ENCODE measurements at places on chromosomes 6 and 20.

DNA sequence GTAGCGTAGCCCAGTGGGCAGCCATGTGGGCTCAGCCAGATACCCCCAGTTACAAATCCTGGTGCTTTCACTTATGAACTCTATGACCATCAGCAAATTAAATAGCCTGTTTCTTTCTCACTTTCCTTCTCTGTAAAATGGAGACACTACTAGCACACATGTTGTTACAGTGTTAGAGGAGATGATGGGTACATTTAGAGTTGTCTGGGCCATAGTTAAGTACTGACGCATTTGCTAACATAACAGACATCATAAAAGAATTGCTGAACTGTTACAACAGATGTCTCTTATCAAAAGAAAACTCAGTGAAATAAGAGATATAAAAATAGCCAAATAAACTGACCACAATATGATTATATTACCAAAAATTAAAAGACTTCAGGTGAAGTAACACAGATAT, 69.9 kb upstream of the DOK5 start:
- DNase-seq, result no peak

GRCh38 chr6:144190593-144190992, 40.3 kb downstream of the STX11 start:
- DNase-seq, result no peak

GRCh38 chr20:189611-190010, at the start of gene DEFB128:
TSS of gene DEFB128 (minus strand) at chr20:189711. CDS start at chr20:189623, 88 bp downstream.
- DNase-seq, result no peak

DNA sequence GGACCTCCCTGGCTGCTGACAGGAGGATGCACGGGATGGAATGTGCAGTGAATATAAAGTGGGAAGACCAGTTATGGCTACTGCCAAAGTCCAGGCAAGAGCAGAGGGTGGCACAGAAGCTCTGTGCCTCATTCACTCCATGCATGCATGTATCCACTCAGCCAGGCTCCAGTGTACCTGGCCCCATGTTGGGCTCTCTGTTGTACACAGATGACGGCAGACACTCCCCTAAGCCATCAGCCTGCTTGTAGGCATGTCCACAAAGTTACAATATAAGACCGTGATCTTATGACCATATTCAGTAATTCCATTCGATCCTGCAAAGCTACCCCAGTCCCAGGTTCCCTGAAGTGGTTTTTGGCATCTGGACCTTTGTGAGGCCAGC, 116.8 kb downstream of the PREX1 start:
- no peak for DNase-seq
